ENCODE measurements at places on chromosomes 3 and 15.

DNA sequence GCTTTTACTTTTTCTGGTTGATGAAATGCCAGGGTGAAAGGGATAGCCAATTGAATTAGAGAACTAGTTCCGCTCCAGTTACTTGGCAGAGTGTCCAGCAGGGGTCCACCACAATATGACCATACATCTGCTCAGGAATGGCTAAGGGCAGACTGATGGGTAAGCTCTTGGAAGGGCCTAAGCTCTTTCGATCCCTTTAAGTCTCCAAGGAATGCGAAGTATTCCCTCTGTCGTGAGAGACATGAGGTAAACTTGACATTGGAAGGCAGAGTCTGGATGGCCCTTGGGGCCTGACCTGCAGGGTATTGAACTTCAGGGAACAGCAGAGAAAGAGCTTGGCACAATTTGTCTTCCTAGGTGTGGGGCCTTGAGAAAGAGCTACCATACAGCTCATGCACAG is 805.8 kb downstream of the PLOD2 start:
- no peak for DNase-seq

- no peak for DNase-seq
Observed at GRCh38 chr3:11328196-11328945, 56.2 kb downstream of the ATG7 start.

GRCh38 chr3:48411606-48412374 is 18.1 kb downstream of the PLXNB1 start:
- no peak for DNase-seq

DNA sequence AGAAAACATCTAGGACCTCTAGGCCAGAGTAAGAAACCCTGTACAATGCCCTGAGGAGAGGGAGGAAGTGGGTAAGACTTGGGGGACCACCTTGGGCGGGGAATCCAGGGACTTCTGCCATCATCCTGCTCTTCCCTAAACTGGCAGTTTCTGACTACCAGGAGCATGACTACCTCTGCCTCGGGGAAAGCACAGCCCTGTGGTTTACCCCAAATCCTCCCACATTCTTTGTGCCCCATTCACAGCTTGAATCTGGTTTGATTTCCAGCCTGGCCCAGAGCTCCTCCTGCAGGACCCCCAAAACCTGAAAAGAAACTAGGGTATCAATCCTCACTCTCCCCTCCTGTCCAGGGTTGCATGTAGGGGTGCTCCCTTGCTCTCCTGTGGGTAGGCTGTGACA is 4.7 kb downstream of the C3orf18 start:
- DNase-seq = no peak

GRCh38 chr15:68578980-68579935 is at the start of gene CORO2B:
Gene CORO2B, plus strand, starts transcription at chr15:68578993. Its CDS starts 270 bp downstream, at chr15:68579263.
- DNase-seq = no peak

DNA sequence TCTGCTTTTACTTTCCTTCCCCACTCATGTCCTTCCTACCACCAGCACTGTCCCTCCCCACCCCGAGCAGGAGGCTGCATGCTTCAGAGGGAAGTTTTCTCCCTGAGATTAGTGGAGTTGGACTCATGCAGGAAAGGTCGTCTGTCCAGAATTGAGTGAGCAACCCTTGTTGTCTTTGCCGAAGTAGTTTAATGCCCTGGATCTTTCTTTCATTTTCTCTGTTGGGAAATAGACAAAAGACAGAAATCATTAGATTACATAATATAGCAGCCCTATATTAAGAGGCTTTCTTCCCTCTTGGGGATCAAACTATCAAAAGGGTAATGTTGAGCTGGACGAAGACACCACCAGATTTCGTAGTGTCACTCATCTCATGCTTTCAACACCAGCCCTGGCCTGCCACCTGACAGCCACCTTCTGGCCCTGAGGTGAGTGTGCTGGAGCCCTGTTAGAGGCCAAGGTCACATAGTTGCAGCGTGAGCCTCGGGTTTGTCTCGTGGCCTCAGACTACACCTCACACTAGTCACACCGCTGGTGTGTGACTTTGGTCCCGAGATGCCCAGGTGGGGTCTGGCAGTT is 231.0 kb downstream of the ITPR1 start:
- DNase-seq = no peak

- DNase-seq = no peak
Observed at GRCh38 chr15:75352186-75353080, 5.6 kb downstream of the NEIL1 start.

- peak; percentile 97 for DNase-seq
Observed at GRCh38 chr3:5187156-5187919, at the start of gene EDEM1. Gene EDEM1, plus strand, starts transcription at chr3:5187707. Its CDS starts 99 bp downstream, at chr3:5187806.
